ENCODE measurements at places on chromosomes 2 and 18.

DNA sequence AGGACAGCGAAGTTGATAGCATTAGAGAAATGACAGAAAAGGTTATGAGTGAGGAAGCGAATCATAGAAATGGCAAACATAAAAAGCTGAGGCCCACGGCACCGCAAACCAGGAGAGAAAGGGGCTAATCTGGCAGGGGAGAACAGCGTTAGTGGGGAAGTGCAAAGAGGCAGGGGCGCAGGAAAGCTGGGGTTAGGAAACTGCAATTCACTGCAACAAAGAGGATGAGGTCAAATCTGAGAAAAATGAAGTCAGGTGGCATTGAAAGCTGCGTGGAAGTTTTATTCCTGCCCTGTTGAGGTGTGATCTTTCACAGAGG lies 653 bp upstream of the ABI2 start:
- no peak for DNase-seq

- DNase-seq, result no peak
These were observed 221.5 kb upstream of the CDH2 start for GRCh38 chr18:28398471-28398870.

DNA sequence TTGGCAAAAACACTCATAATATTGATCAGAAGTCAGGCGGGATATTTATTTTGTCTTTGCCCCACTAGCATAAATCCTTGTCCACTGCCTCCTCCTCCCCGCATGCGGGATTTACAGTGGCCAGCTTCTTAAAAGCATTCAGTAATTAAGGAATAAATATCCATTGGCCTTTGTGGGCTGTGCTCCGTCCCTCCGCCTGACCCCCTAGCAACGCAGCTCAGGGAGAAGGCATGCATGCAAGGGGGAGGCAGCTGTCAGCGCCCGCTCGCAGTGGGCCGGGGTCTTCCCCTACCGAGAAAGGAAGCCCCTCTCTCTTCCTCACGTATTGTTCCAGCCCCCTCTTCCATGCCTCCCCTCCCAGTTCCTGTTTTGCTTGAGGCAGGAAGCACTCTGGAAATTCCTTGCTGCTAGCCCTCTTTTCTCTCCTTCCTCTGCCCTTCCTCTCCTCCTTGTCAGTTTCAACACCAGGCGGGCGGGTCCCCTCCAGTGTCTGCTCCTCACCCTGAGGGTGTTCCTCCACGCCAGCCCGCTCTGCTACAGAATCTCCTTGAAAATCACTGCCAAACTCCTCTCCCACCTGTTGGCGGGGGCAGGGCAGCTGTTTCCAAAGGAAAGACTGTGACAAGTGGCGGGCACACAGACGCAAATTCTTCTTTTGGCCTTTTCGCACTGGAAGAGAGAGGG lies 60.1 kb downstream of the GBX2 start:
- no peak for DNase-seq

DNA sequence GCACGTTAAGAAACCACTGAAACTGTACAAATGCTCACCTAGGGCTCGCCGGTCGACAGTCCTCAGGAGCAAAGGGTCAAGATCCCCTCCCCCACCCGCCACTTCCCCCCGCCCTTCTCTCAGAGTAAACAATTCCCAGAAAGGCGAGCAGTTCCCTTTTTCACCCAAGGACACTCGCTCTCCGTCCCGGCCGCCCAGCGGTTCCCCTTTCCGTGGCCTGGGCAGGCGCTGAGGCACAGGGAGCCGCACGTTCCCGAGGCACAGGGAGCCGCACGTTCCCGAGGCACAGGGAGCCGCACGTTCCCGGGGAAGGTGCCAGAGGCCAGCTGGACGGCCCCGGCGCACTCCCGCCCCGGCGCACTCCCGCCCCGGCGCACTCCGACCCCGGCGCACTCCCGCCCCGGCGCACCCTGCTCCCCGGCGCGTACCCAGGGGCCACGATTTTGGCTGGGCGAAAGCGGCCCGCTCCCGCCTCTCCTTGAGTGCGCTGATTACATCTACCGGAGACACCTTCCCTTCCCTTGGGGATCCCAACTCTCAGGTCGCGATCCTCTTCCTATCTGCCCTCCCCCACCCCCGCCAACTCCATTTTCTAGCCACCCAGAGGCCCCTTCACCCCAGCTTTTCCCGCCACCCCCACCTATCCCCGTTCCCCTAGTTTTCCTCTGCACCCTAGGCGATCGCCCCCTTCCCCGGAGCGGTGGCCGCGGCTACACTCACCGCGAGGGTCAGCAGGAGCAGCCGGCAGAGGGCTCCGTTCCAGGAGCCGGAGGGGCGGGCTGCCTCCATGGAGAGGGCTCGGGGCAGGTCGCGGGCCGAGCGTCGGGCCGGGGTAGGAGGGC lies 817 bp downstream of the DSC2 start:
- DNase-seq, result peak; percentile 60

- DNase-seq, result no peak
These were observed 2.9 kb upstream of the LNPK start for GRCh38 chr2:176004934-176005333.

DNA sequence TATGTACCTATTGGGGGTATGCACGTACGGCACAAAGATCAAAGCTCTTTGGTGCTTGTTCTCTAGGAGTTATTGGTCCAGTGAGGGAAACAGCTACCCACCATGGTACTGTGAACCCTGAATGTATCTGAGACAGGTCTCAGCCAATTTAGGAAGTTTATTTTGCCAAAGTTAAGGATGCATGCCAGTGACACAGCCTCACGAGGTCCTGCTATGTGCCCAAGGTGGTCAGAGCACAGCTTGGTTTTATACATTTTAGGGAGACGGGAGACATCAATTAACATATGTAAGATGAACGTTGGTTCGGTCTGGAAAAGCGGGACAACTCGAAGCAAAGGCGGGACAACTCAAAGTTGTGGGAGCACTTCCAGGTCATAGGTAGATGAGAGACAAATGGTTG lies 75.8 kb downstream of the SOWAHC start:
- DNase-seq, result no peak

GRCh38 chr18:61817086-61817485 lies 75.7 kb downstream of the RNF152 start:
- no peak for DNase-seq

GRCh38 chr18:50199346-50199855 lies 4.5 kb upstream of the MYO5B start:
- no peak for DNase-seq

- no peak for DNase-seq
These were observed 4.0 kb upstream of the RMC1 start for GRCh38 chr18:23499291-23499781.

GRCh38 chr2:122843503-122843902 lies 1088.1 kb downstream of the TSN start:
- DNase-seq, result no peak

DNA sequence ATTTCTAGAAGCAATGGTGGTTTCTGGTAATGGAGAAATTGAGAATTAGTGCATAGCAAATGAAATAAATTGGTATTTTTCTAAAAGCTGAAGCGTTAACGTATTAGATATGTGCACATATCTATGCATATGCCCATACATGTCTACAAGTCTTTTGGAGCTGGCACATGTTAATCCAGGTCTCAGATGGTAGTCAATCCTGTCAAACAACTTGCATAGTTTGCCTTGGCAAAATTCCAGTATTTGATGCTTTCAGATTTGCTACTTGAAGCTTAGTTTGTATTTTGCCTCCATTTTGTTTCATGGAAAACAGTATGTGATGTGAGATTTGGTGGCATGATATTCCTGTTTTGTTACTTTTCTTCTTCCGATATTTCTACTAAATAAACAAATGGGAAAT lies 304.6 kb downstream of the PARD3B start:
- DNase-seq, result no peak

GRCh38 chr2:1947316-1947715 lies 203.0 kb upstream of the PXDN start:
- DNase-seq, result no peak

- no peak for DNase-seq
These were observed 57.6 kb downstream of the ITGB6 start for GRCh38 chr2:160142472-160142871.

- no peak for DNase-seq
These were observed 50.0 kb downstream of the GPD2 start for GRCh38 chr2:156486147-156486546.

- DNase-seq, result no peak
These were observed 68.6 kb downstream of the DGKD start for GRCh38 chr2:233422649-233423551.

- no peak for DNase-seq
These were observed 33.2 kb upstream of the SLC40A1 start for GRCh38 chr2:189613650-189614420.

- DNase-seq, result no peak
These were observed 34.9 kb downstream of the RNF138 start for GRCh38 chr18:32126538-32126937.

- DNase-seq, result no peak
These were observed 76.3 kb upstream of the SEC11C start for GRCh38 chr18:59063300-59063906.

DNA sequence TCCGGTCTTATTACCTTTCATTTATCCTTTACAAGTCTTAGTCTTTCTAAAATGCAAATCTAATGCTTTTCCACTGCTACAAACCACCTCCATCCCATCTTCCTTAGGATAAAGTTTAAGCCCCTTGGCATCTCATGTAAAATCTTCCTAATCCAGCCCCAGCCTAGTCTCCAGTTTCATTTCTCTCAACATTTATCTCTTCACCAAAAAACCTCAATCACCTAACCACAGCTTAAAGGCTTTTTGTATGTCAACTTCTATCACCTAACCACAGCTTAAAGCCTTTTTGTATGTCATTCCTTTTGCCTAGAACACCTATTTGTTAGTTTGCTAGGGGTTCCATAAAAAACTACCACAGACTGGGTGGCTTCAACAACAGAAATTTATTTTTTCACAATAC lies 4.2 kb downstream of the TRAK2 start:
- no peak for DNase-seq

DNA sequence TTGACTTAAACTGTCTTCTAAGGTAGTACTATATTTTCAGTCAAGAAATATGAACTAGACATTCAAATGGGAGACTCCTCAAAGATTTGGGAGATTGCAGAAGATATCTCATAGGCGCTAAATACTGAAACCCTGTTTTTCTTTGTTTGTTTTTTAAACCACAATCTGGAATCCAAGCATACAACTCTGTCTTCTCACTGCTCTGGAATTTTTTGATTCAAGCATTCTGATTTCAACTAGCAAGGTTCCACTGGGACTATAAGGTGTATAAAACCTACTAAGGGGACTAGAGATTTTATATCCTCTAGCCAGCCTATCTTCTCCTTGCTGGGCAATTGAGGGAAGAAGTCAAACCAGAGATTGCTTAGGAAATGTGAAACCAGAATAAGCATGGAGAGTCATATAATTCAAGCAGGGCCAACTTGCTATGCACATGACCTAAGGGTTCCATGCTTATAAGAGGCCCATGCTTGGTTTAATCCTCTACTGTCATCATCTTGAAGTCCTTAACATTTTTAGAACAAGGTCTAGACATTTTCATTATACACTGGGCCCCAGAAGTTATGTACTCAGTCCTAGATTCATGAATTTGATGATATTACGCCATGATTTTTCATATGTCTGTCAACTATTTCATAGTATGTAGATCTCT lies 405.5 kb downstream of the PARD3B start:
- DNase-seq, result no peak

DNA sequence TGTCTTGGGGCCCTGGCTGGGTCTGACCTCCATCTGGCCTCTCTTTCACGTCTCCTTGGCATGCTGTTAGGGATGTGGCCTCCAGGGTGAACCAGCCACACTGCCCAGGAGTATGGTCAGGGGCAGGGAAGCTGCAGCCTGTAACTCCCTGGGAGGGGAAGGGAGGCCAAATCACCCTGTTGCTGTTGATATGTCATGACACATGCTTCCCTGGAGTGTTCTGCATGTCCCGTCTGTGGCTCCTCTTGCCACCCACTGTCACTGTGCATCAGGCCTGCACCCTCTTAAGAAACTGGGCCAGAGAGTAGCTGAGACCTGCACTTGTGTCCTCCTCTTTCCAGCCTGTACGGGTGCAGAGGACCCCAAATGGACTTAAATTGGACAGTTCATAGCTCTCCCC lies 221.3 kb downstream of the FHOD3 start:
- DNase-seq, result no peak

- DNase-seq, result no peak
These were observed 66.5 kb downstream of the GLI2 start for GRCh38 chr2:120802158-120802557.

DNA sequence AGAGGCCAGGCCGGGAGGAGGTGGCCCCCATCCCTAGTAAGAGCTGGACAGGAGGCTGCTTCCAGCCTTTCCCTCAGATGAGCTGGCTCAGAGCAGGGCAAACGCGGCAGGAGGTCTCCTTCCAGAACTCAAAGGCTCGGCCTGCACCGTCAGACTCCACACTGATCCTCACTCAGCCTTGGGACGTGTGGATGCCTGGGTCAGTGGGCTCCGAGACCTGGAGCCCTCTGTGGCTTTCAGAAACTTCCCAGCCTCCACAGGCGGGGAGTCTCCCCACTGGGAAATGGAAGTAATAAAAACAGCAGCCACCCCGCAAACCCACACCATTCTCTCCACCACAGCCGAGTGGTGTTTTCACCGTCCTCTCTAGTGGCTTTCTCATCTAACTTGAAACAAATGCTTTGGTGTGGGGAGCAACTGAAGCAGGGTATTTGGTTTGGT lies 54.3 kb downstream of the INPP5D start:
- no peak for DNase-seq

GRCh38 chr2:26917135-26917836 lies 53.2 kb upstream of the MAPRE3 start:
- DNase-seq, result no peak

DNA sequence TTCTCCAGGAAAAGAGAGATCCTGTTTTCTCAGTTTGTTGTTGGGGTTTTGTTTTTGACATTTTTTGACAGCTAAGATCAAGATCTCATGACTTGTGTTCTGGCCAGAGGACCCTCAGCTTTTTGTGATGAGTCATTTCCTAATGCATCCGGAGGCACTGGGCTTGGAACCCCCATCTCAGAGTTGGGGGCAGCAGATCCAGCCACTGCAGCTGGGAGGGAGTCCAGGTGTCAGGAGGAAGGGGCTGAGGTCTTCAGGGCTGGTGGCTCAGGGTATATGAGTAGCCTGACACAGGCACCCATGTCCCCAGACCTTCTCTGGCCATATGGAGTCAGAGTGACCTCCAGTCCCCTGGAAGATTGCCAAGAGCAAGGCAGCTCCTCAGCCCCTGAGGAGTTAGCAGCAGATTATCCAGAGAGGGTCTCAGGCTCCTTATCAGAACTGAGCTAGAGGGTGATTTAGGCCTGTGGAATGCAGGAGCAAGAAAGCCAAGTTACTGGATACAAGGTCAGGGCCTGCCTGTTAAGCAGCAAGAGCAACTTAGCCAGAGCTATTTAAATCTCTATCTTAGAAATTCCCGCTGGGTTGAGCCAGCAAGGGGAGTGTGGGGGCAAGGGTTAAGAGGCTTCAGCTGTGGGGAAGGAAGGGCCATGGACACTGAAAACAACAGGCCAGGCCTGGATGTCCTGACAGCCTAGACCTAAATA lies 62.4 kb downstream of the TANC1 start:
- DNase-seq, result peak; percentile 5
